Stimulated activated naive B cell treated with anti-CD40 and anti-IgM and Interleukin-4, amounts not matched to agents 10 μg/mL and 1 μg/mL and 100 μg/mL, for 72 hours (primary cell): ENCODE measurements at places on chromosomes 11 and 22.
A peak's percentile ranks its signal among the peaks of the same experiment; 100 is the strongest.

GRCh38 chr11:115471367-115471766, 32.8 kb downstream of the CADM1 start:
- peak; percentile 5 for DNase-seq

DNA sequence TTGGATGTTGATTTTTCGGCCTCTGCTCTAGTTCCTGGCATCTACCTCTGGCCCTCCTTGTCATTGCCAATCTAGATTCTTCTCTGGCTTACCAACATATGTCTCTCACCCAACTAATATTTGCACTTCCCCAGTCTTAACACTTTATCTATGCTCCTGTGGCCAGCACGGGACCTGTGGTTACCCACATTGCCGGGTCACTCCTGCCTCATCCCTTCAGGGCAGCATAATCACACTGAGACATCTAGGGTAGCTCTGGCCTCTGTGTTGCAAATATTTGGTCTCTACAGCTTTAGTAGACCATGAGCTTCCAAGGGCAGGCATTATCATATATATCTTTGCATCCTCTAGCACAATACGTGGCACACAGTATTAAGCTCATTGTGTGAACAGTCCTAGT, 182.0 kb upstream of the ARHGAP20 start:
- DNase-seq, result no peak

DNA sequence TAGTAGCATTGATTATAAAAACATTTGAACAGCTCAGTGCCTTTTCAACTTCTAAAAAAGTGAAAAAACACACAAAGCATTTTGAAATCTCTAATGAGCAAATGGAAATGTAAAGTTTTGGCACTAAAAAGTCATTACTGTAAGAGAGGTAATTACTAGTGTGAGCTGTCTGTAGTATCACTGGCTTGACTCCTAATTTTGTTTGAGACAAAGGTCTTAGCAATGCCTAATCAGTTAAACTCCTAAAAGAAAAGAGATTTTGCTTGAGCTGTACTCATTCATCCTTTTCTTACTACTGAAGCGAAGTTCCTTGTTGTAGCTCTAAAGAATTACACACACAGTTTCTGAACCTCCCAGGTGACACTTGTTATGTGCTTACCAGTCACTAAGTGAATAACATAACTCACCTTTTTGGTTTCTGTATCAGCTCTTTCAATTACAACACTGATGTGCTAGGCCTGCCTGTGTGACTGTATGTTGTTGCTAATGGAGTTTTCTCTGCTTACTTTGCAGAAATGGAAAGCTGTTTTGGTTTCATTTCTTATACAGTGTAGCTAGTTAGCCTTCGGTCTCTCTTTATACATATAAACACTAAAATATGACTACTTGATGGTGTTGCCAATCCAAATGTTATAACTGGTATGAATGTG, 924.4 kb upstream of the TENM4 start:
- DNase-seq, result no peak

- no peak for DNase-seq
Measured at GRCh38 chr11:116226731-116227130, 546.1 kb downstream of the BUD13 start.

GRCh38 chr11:35167426-35167954, 28.5 kb downstream of the CD44 start:
- no peak for DNase-seq

DNA sequence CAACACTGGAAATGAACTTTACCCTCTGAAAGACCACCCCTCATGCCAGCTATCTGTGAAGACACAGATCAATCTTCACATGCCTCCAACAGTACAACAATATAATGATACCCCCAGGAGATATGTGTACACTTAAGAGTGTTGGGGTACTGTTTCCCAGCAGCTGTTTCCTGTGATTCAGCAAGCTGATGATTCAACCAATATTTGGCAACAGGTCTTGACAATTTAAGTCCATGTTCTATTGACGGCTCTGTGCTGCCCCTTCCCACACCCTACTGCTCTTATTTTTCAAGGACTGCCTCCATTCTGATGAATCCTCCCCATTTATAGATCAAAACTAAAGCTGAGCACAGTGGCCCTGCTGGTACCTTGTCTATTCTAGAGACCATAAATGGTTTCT, 6.6 kb downstream of the SNX19 start:
- DNase-seq, result no peak

DNA sequence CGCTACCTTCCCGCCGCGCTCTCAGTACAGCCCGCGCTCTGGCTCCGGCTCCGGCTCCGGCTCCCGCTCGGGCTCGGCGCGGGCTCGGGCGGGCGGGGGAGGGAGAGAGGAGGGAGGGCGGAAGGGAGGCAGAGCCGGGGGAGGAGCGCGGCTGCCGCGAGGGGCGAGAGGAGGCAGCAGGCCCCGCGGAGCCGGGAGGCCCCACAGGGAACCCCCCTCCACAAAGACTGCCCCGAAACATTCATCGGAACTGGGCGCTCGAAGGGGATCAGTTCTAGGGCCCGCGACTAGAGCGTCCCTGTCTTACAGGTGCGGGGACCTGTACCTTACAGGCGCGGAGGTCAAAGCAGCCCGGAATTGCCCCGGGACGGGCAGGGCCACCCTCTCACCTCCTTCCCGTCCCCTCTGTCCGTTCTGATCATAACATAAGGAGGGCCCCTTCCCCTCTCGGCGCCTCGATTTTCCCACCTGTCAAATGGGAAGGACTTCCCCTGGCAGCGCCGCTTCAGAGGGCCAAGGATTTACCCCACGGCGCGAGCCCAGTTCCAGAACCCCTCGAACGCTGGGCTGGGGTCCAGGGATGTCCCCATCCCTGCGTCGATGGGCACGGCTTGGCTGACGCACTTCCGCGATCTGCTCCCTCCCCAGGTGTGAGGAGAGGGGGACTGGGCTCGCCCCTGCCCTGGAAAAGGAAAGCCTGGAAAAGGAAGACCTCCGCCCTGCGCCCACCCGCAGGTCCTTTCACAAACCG, at the start of gene SHISA8:
SHISA8 (minus strand) TSS at position 40 of the 751 bp plus-strand sequence. CDS start 407 bp downstream, outside the sequence.
- DNase-seq, result peak; percentile 60

DNA sequence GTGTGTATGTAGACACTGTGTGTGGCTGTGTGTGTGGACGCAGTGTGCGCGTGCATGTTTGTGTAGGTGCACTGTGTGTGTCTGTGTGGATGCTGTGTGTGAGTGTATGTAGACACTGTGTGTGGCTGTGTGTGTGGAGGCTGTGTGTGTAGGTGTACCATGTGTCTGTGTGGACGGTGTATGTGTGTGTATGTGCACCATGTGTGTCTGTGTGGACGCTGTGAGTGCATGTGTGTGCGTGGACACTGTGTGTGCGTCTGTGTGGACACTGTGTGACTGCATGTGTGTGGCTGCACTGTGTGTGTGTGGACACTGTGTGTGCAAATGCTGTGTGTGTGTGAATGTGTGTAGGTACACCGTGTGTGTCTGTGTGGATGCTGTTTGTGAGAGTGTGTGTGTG, 10.3 kb downstream of the TRPM5 start:
- no peak for DNase-seq

DNA sequence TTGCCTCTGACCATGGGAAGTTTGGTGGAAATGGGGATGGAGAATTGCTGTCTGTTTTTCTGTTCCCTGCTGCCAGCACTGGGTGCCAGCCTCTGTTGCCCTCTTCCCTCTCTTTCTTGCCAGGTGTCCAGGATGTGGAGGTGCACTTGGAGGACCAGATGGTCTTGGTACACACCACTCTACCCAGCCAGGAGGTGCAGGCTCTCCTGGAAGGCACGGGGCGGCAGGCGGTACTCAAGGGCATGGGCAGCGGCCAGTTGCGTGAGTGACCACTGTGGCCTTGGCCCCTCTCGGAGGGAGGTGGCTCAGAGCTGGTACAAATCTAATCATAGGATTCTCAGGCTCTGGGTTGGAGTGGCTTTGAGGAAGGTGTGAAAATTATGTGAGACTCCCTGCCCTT, 6.0 kb downstream of the CCS start:
- no peak for DNase-seq

GRCh38 chr11:94558468-94558867, 8.7 kb upstream of the PIWIL4 start:
- no peak for DNase-seq

- no peak for DNase-seq
Measured at GRCh38 chr11:8822469-8822868, 88.5 kb upstream of the AKIP1 start.

- peak; percentile 4 for DNase-seq
Measured at GRCh38 chr22:24938741-24939341, 7.7 kb downstream of the LHFPL7 start.

GRCh38 chr11:120884154-120885020, 139.5 kb upstream of the TBCEL start:
- no peak for DNase-seq

DNA sequence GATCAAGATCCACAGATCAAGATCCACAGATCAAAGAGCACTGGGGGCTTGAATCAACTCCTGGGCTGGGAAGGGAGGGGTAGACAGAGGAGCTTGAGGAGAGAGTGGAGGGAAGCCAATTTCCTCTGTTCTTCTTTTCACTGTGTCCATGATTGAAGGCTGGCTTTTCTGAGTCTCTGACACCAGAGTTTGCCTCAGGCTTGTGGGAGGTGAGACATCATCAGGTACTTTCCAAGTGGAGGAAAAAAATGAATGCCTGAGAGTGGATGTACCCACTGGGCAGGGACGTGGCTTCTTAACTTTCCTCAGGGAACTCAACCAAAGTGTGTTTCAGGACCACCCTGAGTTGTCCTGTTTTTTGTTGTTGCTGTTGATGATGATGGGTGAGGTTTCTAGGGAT, 11.0 kb upstream of the HEPHL1 start:
- no peak for DNase-seq

GRCh38 chr11:117945047-117945810, 16.0 kb upstream of the TMPRSS13 start:
- DNase-seq, result no peak

- no peak for DNase-seq
Measured at GRCh38 chr11:107408762-107409211, 48.8 kb downstream of the CWF19L2 start.

GRCh38 chr11:132142121-132142520, 771.7 kb downstream of the NTM start:
- DNase-seq, result no peak

- no peak for DNase-seq
Measured at GRCh38 chr11:19889531-19889930, 176.9 kb downstream of the NAV2 start.

GRCh38 chr22:17460895-17461294, 91.6 kb downstream of the CECR2 start:
- no peak for DNase-seq

DNA sequence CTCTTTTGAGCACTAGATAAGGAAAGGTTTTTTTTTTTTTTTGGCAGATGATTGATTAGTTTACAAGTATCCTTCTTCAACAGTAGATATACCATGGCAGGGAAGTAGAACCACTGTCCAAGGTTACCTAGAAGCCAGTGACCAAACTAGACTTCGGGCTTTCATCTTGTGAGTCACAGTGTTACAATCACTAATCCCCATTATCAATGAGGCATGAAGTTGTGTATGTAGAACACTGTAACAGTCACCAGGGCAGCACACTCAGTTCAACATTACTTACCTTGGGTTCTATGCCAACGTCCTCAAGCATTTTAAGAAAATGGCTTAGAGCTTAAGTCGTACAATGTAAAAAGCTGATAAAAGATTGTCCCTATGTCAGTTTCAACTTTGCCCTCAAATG, 430.9 kb downstream of the ETS1 start:
- no peak for DNase-seq

GRCh38 chr11:7849018-7849417, 52.3 kb upstream of the OR5P2 start:
- no peak for DNase-seq

GRCh38 chr11:114525682-114526081, 34.0 kb downstream of the NXPE1 start:
- DNase-seq, result no peak

- DNase-seq, result no peak
Measured at GRCh38 chr22:31098632-31099110, 8.7 kb downstream of the SELENOM start.

DNA sequence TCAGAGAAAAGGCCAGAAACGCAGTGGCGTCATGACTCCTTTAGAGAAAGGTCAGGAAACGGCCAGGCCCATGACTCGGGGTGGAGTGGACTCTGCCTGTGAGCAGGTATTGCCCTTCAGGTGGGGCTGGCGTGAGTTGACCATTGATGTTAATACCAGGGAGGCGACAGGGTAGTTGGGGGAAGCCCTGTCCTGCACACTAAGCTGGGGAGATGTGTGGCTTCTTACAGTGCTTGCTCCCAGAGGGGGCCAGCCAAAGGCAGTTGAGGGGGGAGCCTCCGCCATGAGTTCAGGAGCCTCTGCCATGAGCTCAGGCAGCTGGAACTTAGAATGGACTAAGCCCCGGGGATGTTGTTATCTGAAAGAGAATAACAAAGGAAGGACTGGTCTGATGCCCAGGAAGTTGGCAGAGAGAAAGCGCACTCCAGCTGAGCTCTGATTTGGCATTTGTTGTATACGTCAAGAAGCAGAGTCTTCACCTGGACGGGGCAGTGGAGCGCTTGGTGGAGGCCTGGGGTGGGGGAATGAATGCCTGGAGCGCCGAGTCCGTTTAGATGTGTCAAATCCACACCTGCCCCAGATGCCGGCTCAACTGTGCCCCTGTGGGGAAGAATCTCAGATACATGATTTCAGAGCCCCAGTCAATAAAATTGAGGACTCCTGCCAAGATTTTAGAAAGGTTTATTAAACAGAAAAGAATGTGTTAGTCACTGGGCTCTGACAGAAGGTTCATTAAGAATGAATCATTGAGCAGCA, 222.5 kb downstream of the TBC1D22A start:
- DNase-seq, result no peak

GRCh38 chr11:44872556-44872955, 78.1 kb downstream of the TP53I11 start:
- DNase-seq, result no peak

DNA sequence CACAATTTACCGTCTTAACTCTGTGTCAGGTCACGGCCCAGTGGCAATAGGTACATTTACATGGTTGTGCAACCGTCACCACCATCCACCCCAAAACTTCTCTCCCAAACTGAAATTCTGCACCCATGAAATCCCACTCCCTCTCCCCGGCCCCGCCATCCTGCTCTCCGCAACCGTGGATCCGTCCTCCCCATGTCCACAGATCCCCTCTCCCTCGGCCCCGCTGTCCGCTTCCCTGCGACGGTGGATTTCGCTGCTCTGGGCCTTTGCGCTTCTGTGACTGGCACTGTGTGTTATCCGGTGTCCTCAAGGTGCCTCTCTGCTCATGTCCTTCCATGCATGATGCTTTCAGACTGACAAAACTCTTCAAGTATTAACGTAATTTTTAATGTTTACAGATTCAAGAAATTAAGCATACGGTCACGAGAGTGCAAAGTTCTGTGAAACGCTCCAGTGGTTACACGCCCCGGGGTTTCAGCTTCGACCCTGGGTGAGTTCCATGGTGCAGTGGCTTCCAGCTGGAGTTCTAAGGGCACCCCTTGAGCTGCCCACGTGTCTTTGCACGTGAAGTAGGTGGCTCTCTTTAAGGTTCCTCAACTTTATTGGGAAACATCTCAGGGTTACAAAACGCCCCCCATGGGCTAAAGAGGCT, 76.4 kb downstream of the KCNQ1 start:
- no peak for DNase-seq

- DNase-seq, result no peak
Measured at GRCh38 chr22:48313175-48313830, 1514.4 kb downstream of the BRD1 start.

GRCh38 chr11:27487706-27488105, 15.1 kb upstream of the LGR4 start:
- DNase-seq, result no peak
